Hindlimb muscle (tissue), 1 donor: ENCODE measurements at places on chromosomes 7 and 10. TPM values are rescaled to one million over a fixed set of nuclear protein-coding genes. Genes with fewer than 3 reads are reported as not detected.

Gene SPDYE3
- 6.3 TPM for polyA plus RNA-seq

Gene NAT16
- not detected for polyA plus RNA-seq

Gene FAM221A
- polyA plus RNA-seq: 2.5 TPM

Gene GBX1
- 2.7 TPM for polyA plus RNA-seq

Gene CNPY1
- not detected for polyA plus RNA-seq
